Right ventricle myocardium inferior (tissue), 1 donor: ENCODE measurements at places on chromosomes 7 and 10. TPM values are rescaled to one million over a fixed set of nuclear protein-coding genes. Genes with fewer than 3 reads are reported as not detected.

GRCh38 chr10:22386503-22386902, 41.2 kb downstream of the SPAG6 start:
- no peak for DNase-seq

DNA sequence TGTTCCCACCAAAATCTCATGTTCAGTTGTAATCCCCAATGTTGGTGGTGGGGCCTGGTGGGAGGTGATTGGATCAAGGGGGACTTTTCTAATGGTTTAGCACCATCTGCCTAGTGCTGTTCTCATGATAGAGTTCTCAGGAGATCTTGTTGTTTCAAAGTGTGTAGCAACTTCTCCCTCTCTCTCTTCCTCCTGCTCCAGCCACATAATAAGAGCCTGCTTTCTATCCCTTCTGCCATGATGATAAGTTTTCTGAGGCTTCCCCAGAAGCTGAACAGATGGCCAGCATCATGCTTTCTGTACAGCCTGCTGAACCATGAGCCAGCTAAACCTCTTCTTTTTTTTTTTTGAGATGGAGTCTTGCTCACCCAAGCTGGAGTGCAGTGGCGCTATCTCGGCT, 910.6 kb downstream of the KCNMA1 start:
- DNase-seq, result no peak

- no peak for DNase-seq
These were observed 16.6 kb downstream of the ESYT2 start for GRCh38 chr7:158812684-158813083.

DNA sequence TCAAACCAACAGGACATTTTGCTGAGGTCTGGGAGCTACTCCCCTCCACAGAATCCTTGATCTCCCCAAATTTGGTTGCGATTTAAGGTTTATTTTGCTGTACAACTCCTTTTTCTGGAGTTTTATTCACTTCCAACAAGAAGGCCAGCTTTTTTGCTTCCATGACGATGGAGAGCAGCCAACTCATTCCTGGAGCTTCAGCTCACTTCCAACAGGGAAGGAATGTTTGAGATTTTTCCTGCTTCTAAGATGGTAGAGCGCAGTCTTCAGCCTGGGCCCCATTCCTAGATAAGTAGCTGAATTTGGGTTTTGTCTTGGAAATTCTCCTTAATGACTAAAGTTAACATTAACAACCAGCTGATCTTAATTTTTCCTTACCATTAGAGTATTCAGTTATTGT, 30.9 kb upstream of the CREB3L2 start:
- DNase-seq, result no peak

DNA sequence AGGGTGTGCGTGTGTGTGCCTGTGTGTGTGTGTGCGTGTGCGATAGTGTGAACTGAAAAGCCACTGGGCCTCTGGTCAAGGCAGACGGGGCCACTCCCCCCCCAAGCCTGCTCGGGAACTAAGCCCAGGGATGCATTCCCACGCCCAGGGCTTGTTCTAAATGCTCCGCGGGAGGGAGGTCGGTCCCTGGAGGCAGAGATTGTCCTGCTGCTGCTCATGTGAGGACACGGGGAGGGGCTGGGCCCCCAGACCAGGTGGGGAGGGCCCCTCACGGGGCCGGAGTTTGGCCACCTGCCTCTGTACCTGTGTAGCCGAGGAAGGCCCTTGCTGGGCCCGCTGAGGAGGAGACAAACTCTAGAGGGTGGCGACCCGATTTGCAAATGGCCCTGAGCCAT, 93.9 kb downstream of the PDGFA start:
- DNase-seq, result peak; percentile 62

DNA sequence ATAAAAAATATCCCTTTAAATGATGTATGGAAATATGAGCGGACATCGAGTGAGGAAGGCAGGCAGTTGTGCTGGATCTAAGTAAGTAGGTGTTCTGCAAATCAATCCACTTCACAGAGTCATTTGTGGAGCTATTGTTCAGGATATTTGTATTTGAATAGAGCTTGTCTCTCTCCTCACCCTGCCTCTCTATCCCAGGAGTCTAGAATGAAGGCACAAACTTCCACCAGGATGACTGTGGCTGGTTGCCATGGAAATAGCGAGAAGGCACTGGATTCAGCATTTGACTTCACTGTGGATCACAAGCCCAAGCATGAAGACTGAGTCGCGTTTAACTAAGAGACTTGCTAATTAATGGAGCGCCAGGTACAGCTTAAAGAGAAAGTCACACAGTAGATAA, 53.2 kb downstream of the NPY start:
- DNase-seq, result no peak

GRCh38 chr7:94294471-94295131, 100.1 kb upstream of the COL1A2 start:
- DNase-seq, result no peak

DNA sequence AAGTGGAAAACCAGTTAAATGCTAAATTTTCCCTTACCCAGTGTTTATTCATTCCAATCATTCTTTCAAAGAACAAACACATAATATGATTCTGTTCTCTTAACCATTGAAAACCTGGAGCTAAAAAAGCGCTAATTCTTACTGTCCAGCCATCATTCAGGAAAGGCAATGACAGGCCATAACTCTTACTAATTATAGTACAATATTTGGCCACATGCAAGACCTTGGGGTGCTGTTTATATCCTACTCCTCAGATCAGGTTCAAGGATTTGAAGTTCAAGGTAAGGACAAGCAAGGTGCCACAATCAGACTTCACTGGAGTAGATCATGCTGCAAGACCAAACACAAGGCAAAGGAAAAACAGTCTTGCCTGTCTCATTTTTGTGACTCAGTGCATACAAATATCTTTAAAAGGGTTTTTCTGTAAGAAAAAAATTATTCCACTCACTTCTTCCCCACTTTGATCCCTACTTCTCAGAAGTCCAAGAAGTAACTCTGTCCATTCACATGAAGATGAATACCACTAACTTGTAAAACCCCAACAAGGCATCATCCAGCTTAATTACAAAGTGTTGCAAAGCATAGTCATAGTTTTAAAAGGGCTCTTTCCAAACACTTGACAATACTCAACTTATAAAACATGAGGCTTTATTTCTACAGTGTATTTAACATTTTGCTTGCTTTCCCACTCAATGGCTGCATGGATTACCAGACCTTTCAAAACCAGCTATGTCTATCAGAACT, 153.0 kb downstream of the DOCK4 start:
- DNase-seq, result no peak

DNA sequence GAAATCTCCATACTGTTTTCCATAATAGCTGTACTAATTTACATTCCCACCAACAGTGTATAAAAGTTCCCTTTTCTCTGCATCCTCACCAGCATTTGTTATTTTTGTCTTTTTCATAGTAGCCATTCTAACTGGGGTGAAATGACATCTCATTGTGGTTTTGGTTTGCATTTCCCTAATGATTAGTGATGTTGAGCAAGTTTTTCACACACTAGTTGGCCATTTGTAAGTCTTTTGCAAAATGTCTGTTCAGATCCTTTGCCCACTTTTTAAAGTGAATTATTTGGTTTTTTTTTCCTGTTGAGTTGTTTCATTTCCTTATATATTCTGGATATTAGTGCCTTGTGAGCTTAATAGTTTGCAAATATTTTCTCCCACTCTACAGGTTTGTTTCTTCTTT, 101.0 kb upstream of the NFE2L3 start:
- DNase-seq, result no peak

DNA sequence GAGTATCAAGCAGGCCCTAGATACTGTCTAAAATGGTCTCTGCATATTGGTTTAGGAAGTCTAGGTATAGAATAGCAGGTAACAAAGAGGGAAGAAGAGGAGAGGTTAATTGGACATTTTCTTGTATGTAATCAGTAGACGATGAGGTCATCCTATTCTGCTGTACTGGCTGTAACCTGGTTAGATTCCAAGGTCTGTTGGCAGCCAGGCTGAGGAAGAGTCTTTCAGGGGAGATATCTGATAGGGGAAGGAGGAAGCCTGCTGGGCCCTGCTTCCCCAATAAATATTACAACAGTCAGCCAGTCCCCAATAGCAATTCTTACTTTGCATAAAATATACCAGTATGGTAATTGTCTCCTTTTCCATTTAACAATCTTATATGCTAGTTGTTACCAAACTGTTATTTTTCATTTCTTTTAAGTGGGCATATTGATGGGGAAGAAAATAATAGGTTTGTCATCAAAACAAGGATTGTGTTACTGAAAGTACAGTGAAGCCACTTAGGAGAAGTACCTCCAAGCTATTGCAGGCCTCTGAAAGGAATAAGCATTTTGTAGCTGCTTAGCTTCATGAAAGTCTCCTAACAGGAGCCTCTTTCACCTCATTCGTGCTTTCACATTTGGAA, 186.4 kb downstream of the LRRC4 start:
- DNase-seq, result no peak

DNA sequence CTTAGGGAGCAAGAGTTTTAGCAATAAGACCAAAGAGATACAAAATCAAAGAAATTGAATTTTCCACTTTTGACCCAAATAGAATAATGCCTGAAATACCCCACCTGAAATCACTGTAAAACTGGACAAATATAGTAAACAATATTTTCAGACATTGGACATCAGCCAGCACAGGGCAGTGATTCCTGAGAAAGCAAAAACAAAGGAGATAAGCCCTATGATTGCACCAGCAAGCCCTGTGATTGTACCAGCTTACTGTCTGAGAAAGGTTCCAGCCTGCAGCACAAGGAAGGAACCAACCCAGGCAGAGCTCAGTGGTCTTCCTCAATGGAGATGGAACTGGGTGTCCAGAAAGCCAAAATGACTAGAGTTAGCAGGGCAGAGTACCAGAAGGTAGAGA, 10.3 kb downstream of the TMEM106B start:
- DNase-seq, result no peak

- peak; percentile 81 for DNase-seq
These were observed 2.0 kb upstream of the TNRC18 start for GRCh38 chr7:5425507-5426225.

- no peak for DNase-seq
These were observed 40.0 kb upstream of the SORBS1 start for GRCh38 chr10:95601116-95601719.

The SPAM1 gene
- not detected for total RNA-seq

The HOXA2 gene
- total RNA-seq, result 0.14 TPM
